ENCODE measurements at places on chromosomes 13 and 19.
A peak's percentile ranks its signal among the peaks of the same experiment; 100 is the strongest.

- DNase-seq, result no peak
These were observed 65.1 kb upstream of the NPAS1 start for GRCh38 chr19:46954502-46954992.

- no peak for DNase-seq
These were observed 41.7 kb downstream of the RUBCNL start for GRCh38 chr13:46345398-46345797.

DNA sequence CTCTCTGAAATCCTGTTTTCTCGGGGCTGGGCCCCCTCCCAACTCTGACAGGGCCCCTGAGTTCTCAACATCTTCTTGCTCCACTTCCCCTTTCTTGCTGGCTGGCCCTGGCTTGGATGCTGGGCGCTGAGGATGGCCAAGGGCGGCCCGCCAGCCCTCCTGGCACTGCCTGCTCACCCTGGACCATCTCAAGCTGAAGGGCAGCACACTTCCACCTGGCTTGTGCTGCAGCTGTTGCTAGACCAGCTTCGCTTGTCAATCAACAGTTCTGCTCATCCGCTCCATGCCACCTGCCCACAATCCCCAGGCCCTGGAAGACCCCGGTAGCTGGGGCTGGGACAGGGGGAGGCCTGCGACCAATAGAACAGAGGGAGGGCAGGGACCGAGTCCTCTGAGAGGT is 6.9 kb upstream of the GMIP start:
- no peak for DNase-seq

DNA sequence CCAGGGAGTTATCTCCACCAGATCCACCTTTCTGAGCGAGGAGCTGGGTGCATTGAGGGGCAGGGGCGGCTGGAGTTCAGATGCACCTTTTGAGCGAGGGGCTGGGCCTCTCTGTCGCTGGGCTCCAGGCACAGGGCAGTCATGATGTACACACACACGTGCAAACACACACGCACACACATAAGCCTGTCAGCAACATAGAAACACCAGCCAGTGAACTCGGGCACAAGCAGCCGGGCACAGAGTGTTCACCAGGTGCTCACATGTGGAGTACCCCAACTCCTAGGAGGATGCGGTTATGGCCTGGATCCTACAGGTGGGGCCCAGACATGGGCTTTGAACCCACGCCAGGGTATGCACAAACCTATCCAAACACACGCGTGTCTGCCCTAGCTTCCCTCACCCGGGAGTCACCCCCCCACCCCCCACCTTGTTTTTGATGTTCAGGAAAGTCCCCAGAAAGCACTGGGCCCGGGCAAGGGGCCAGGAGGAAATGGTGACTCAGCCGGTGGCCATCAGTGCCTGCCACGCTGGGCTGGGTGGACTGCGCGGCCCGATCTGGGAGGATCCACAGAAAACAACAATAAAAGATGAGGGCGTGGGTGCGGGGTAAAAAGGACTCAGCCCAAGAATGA is 13.3 kb downstream of the ARRDC2 start:
- no peak for DNase-seq

DNA sequence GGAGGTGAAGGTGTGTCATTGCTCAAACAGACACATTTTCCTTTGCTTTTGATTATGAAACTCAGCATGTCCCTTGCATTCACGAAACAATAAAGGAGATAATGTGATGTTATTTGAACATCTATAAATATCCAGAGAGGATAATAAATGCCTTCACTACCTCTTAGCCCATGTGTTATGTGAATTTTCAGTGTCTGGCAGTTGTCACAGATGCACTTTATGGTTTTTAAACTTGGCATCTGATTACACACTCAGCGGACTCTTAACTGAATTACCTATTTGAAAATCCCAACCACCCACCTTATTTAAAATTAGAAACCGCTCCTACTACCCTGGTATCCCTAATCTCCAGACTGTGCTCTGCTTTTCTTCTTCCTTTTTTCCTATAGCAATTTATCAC is 254.2 kb downstream of the COG6 start:
- DNase-seq, result no peak

GRCh38 chr13:99525967-99526366 is 24.7 kb downstream of the TM9SF2 start:
- DNase-seq, result no peak

DNA sequence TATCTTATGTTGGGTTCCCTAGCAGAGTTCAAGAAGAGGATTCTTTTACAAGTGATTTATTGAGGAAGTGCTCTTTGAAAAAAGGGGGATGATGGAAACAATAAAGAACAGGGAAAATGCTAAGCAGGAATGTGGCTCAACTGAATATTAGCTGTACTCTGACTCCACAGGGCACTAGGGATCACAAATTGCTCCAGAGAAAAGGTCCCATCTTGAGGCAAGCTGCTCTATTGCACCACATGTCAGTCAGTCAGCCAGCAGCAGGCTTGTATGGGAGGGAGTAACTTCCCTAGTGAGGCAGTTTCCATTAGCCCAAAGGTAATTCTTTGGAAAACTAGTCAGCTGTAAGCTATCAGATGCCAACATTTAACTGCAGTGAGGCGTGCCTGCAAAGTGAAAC is 73.3 kb upstream of the FNDC3A start:
- peak; percentile 23 for DNase-seq

DNA sequence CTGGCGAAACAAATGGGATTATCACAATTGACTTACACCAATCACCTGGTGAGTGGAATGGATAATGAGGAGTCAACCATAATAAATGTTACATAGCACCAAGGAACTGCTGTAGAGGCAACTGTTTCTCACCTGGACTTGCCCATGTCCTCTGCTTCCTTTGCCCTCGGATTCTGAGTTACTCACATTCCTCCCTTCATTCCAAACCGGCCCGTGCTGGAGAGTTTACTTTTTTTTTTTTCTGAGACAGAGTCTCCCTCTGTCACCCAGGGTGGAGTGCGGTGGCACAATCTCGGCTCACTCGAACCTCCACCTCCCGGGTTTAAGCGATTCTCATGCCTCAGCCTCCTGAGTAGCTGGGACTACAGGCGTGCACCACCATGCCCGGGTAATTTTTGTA is 41.5 kb upstream of the TSC22D1 start:
- DNase-seq, result no peak

DNA sequence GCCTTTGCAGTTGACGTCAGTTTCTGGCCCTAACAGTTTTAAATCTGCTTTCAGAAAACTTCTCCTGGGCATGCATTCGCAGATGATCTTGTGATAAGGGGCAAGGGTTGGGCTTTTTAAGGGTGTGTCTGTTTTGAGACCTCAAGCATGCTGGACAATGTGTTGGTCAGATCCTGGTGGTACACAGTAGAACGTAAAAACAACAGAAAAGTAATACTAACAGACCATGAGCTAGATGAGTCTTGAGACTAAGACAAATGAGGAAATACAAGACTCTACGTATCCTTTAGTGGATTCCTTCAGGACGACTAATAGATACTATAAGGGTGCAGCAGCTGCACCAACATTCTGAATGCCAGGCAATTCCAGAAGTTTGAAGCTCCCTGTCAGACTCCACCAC is 237.6 kb downstream of the DNAJC15 start:
- DNase-seq, result no peak

- no peak for DNase-seq
These were observed 52.0 kb downstream of the DPF1 start for GRCh38 chr19:38172001-38172400.

- DNase-seq, result no peak
These were observed 13.7 kb upstream of the ELF1 start for GRCh38 chr13:41032691-41033376.

GRCh38 chr19:570251-570686 is 2.1 kb upstream of the BSG start:
- no peak for DNase-seq

- DNase-seq, result no peak
These were observed 4.7 kb upstream of the PRMT1 start for GRCh38 chr19:49672131-49672919.

GRCh38 chr13:34452831-34453230 is 489.2 kb upstream of the NBEA start:
- no peak for DNase-seq

DNA sequence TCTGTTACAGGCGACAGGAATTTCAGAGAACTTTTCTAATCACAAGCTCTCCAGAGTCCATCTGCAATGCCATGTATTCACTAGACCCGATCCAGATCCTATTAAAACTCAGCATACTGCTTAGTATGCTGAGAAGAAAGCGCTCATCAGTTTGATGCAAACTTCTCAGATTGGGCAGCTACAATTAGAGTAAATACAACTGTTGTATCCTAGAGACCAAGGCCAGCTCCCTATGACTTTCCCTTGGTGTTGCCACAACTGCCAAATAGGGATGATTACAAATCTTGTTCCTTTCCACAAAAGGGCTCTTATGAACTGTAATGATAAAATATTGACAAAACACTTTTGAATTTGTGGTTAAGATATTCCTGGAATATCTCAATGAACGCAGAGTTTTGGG is 191.2 kb downstream of the SPRY2 start:
- no peak for DNase-seq

DNA sequence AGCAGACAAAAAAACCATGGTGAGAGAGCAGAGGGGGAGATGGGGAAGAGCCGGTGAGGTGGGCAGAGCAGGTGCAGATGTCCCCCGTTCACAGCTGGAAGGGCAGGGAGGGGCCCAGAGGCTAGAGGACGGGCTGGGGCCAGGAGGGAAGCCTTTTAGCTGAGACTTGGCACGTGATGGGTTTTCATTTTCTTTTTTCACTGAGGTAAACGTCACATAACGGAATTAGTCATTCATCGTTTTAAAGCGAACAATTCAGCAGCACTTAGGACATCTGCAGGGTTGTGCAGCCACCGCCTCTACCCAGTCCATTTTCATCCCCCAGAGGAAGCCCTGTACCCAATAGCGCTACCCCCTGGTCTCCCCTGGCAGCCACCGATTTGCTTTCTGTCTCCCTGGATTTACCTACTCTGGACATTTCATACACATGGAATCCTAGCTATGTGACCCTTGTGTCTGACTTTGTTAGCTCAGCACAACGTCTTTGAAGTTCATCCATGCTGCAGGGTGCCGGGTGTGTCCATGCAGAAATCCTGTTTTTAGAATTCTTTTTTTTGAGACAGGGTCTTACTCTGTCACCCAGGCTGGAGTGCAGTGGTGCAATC is 16.0 kb upstream of the EMC10 start:
- DNase-seq, result no peak

GRCh38 chr13:112062571-112063570 is 4.1 kb upstream of the SOX1 start:
- DNase-seq, result no peak
